ENCODE measurements at places on chromosomes 16 and 17. TPM values are rescaled to one million over a fixed set of nuclear protein-coding genes. Genes with fewer than 3 reads are reported as not detected.

RNF135 gene
- total RNA-seq, result 4.6 TPM

CENPT gene
- 117 TPM for total RNA-seq

KRT20 gene
- total RNA-seq, result not detected

PNPO gene
- total RNA-seq, result 20.8 TPM

ACSM2A gene
- not detected for total RNA-seq

CTF1 gene
- total RNA-seq, result 1.0 TPM

RCVRN gene
- not detected for total RNA-seq

CLDN7 gene
- 4.2 TPM for total RNA-seq

ENPP7 gene
- 0.29 TPM for total RNA-seq

Measured in naive thymus-derived CD8-positive, alpha-beta T cell (primary cell).